ENCODE measurements at places on chromosomes 6 and 20.

- DNase-seq: no peak
Measured at GRCh38 chr6:97726378-97726777, 443.4 kb upstream of the MMS22L start.

GRCh38 chr20:19025430-19026120 is 186.9 kb upstream of the SLC24A3 start:
- no peak for DNase-seq

- DNase-seq: no peak
Measured at GRCh38 chr6:44006872-44007303, 120.4 kb downstream of the MRPL14 start.

DNA sequence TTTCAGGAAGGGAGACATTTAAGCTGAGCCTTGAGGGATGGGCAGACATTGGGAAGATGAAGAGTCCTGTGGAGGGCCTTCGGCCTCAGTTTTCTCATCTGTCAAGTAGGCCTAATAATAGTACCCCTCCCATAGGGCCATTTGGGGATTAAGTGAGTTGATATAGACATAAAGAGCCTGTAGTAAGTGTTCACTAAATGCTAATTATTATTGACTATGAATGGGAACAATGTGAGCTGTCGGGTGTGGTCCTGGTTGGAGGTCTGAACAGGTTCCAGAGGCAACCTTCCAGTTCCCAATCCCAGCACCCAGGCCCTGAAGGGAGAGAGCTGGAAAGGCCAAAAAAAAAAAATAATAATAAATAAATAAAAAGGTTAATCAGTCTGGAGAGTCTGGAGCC is 14.5 kb upstream of the ITPR3 start:
- no peak for DNase-seq

GRCh38 chr6:3321042-3321441 is 62.3 kb downstream of the PSMG4 start:
- no peak for DNase-seq

GRCh38 chr6:125924169-125924568 is 32.4 kb upstream of the HINT3 start:
- peak; percentile 53 for DNase-seq

DNA sequence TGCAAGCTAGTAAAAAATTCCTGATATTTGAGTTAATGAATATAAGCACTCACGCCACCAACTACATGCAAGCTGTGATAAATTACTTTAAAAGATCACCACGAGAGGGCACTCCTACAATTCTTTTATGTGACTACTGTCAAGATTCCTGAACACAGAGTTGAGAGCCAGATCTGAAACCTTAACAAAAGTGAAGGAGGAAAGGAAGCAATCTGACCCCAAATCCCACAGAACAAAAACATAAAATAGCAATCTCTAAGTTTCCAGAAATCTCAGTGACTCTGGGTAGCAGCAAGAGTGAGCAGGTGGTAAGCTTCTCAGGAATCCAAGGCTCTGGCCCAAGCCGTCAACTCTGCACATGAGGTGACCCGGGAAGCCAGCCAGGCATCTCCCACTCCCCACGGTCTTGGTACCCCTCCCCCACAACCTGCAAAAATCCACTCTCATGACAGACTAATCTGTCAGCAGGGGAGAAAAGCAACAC is 55.1 kb downstream of the STAU1 start:
- DNase-seq: no peak

DNA sequence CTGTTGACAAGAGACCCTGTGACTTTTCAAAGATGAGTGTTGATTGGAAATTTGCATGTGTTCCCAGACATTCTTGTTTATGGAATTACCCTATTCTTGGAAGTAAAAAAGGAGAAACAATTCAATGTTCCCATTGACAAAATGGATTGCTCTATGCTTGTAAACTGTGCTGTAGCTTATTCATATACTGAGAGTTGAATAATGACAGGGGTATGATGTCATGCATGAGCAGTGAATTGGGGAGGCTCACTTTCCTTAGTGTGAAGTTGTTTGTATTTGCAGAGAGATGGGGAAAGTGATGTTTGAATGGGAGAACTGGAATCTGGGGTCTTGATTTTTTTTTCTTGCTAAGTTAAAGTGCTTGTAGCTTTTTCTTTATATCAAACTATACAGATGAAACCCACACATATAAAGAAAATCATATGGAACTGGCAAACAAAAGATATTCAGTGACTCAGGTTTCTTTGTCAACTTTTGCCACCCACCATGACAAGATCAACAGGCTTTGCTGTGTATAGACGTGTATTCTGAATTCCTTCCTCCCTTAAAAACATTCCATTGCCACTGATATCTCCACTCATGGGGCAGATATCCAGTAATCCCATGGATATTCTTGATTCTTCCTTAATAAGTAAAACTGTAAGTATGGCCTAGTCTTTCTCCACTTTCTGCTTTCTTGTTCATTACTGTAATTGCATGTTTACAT is 97.8 kb upstream of the JAG1 start:
- DNase-seq: no peak

DNA sequence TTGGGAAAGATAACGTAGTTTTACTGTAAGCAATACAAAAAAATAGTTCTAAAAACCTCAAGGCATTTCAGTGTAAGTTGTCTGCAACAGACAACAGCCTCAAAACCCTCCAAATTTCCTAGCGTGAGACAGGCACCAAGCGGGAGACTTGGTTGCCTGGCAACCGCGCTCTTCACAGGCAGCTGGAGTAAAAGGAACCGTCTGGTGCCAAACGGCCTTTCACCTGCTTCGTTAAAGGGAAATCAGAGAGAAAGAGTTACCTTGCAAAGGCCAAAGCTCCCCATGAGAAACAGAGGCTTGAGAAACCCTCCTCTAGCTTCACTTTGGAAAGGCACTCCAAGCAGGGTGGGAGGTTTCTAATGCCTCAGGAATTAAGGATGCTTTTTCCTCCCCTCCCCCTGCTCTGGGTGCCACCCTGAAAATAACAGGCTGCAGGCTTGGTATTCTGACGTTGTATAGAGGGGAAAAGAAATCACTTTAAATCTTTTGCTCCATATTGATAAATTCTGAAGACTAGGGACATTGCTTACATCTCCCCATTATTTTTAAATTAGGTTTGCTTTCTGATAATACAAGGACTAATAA is 129.7 kb upstream of the UFL1 start:
- DNase-seq: peak; percentile 17

- DNase-seq: peak; percentile 64
Measured at GRCh38 chr20:64079273-64080012, at the start of gene RGS19. Gene RGS19, minus strand, starts transcription at chr20:64079518. Its CDS starts 2,632 bp downstream, at chr20:64076886.

DNA sequence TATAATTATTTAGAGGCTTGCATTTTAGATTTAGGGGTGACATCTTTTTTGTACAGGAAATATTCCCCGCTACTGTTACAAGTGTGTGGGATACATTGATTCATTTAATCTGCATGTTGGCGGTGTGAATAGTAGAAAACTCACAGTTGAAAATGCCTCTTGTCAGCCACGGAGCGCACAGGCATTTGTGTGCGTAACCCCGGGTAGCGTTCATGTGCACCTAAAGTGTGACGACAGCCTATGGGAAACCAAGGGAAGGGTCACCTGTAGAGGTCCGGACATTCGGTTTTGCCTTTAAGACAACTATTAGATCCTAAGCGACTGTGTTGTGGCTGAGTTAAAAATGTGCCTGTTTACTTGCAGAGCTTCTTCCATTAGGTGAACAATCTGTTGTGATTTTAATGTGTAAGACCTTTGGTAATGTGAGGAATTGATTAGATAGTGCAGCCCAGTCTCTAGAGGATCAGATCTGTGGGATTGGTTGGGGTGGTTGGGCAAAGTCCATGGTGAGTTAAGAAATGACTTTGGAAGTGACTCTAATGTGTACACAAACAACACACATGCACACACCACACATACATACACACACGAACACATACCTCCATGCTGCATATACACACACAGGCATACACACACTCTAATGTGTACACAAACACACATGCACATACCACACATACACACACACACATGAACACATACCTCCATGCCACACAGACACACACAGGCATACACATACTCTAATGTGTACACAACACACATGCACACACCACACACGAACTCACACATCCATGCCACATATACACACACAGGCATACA is 15.7 kb downstream of the ERMARD start:
- no peak for DNase-seq

- no peak for DNase-seq
Measured at GRCh38 chr6:11092668-11093375, 812 bp upstream of the SMIM13 start.

GRCh38 chr20:33311996-33312395 is 29.0 kb downstream of the BPIFB1 start:
- DNase-seq: no peak

All from T-helper 1 cell (primary cell).